CD8-positive, alpha-beta memory T cell (primary cell): ENCODE measurements at places on chromosomes 16 and 17.

DNA sequence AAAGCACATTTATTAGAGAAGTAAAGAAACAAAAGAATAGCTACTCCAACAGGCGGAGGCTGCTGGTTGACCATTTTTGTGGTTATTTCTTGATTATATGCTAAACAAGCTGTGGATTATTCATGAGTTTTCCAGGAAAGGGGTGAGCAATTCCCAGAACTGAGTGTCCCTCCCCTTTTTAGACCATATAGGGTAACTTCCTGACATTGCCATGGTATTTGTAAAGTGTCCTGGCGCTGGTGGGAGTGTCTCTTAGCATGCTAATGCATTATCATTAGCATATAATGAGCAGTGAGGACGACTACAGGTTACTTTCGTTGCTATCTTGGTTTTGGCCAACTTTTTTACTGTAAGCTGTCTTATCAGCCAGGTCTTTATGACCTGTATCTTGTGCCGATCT is 12.2 kb upstream of the HS3ST4 start:
- no peaks in the 10 kb centered on the region for H3K27me3 ChIP-seq
- no peaks in the 10 kb centered on the region for H3K36me3 ChIP-seq
- no peak overlapping the region for H3K27ac ChIP-seq
- no peak for DNase-seq
- H3K4me1 ChIP-seq: no peaks in the 10 kb centered on the region

DNA sequence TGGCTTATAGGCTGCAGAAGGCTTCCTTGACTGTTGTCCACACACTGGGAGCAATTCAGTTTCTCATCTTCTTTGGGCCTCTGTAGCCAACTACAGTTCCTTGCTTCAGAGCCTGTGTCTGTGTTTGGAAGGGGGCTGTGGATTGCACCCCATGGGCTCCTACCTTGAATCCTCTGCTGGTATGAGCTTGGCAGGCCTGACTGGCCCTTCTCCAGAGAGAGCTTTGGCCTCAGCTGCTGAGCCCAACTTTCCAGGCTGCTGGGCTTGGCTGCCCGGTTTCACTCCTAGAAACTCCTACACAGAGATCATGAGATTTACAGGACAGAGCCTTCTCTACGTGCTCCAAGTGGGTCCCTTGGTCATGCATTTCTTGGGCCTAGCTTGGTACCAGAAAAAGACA is 354.4 kb downstream of the SNX29 start:
- H3K36me3 ChIP-seq: no peaks in the 10 kb centered on the region
- DNase-seq: no peak
- no peak overlapping the region for H3K4me3 ChIP-seq
- no peak overlapping the region for H3K27ac ChIP-seq

- no peak overlapping the region for H3K4me3 ChIP-seq
- no peaks in the 10 kb centered on the region for H3K36me3 ChIP-seq
- no peaks in the 10 kb centered on the region for H3K4me1 ChIP-seq
- no peak overlapping the region for H3K27ac ChIP-seq
Measured at GRCh38 chr17:44627513-44628242, 28.6 kb upstream of the MEIOC start.

DNA sequence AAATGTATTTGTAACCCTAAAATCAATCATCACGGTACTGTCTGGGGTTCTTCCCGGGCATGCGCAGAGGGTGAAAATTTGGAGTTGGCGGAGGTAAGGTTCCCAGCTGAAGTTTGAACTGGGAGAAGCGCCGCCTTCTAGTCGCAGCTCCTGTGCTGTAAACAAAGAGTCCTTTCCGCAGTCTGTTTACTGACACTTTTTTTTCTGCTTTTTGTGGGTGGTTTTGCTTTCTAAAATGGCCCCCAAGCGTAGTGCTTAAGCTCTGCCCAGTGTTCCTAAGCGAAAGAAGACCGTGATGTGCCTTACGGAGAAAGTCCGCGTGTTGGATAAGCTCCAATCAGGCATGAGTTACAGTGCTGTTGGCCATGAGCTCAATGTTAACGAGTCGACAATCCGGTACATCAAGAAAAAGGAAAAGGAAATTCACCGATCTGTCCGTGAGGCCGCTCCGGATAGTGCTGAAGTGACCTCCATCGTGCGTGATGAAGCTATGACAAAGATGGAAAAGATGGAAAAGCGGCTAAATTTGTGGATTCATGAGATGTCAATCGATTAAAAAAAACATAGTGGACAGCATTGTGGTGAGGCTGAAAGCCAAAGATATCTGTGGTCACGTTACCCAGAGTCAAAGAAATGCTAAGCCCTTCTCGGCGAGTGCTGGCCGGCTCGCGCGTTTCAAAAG is 570 bp upstream of the CFDP1 start:
- peak; percentile 68 for DNase-seq
- peak overlapping the region; percentile 98 for H3K27ac ChIP-seq
- no peaks in the 10 kb centered on the region for H3K36me3 ChIP-seq
- no peaks in the 10 kb centered on the region for H3K27me3 ChIP-seq
- peak overlapping the region; percentile 93 for H3K4me3 ChIP-seq
- peaks cover 12% of the 10 kb centered on the region for H3K4me1 ChIP-seq

DNA sequence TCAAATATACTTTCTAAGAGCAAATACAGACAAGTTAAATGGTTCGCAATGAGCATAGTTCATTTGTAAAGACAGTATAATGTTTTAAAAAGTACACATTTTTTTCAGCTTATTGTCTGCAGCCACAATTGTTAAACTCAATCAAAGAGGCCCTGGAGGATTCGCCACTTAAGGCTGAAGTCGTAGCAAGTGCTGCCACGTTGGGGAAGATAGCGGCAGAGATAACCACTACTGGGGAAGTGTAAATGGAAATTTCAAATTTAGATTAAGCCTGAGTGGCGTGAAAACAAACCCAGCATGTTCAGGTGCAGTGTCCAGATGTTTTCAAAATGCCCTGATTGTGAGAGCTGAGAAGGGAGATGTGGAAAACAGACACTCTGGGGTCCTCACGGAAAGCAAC is 8.4 kb downstream of the PMP22 start:
- peaks cover 13% of the 10 kb centered on the region for H3K4me1 ChIP-seq
- no peak for DNase-seq
- H3K27me3 ChIP-seq: peaks cover 18% of the 10 kb centered on the region
- H3K36me3 ChIP-seq: no peaks in the 10 kb centered on the region

DNA sequence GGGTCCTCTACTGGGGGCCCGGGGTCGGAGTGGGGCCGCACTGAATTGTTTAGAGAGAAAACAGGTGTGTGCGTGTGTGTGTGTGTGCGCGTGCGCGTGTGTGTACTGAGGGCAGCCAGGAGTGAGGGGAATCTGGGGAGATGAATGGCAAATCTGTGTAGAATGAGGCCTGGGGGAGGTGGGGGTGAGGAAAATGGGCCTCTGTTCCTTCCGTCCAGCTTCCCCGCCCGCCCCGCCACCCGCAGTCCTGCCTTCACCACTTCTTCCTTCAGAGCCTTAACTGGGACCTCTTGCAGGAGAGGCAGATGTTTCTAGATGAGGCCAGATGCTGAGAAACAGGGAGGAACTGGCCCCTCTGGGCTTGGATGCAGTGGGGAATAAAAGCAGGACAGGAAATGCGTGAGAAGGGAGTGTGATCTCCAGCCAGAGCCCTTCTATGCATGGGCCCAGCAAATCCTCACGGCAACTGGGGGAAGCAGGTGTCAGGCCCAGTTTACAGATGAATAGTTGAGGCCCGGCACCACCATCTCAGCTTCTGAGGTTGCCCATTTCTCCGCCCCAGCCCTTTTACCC is 29.7 kb upstream of the NGFR start:
- DNase-seq: no peak
- H3K36me3 ChIP-seq: no peaks in the 10 kb centered on the region
- no peak overlapping the region for H3K4me3 ChIP-seq
- peaks cover 11% of the 10 kb centered on the region for H3K27me3 ChIP-seq
- no peak overlapping the region for H3K27ac ChIP-seq
- H3K4me1 ChIP-seq: no peaks in the 10 kb centered on the region

- no peak for DNase-seq
- no peaks in the 10 kb centered on the region for H3K36me3 ChIP-seq
- H3K27me3 ChIP-seq: no peaks in the 10 kb centered on the region
- H3K4me3 ChIP-seq: no peak overlapping the region
- no peak overlapping the region for H3K27ac ChIP-seq
Measured at GRCh38 chr16:53980675-53981074, 276.7 kb downstream of the FTO start.

DNA sequence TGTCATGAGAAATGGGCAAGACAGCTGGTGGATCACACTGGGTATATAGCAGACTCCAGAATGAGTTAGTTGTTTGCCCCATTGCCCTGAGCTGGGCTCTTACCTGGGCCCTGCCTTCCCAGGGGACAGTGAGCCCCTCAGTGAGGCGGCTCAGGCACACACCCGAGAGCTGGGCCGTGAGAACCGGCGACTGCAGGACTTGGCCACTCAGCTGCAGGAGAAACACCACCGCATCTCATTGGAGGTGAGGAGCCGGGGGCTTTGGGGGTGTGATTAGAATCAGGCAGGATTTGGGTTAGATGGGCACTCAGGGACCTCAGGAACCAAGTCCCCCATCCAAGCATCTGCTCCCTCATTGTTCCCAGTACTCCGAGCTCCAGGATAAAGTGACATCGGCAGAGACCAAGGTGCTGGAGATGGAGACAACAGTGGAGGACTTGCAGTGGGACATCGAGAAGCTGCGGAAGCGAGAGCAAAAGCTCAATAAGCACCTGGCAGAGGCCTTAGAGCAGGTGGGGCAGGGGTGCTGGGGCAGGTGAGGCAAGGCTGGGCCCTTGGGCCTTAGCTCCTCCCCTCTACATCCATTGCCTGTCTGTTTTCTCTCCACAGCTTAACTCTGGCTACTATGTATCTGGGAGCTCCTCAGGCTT is 2.8 kb downstream of the RNF40 start:
- peaks cover 66% of the 10 kb centered on the region for H3K36me3 ChIP-seq
- no peak overlapping the region for H3K4me3 ChIP-seq
- no peak for DNase-seq
- peaks cover 43% of the 10 kb centered on the region for H3K4me1 ChIP-seq
- no peaks in the 10 kb centered on the region for H3K27me3 ChIP-seq
- no peak overlapping the region for H3K27ac ChIP-seq

- H3K27me3 ChIP-seq: no peaks in the 10 kb centered on the region
- peak overlapping the region; percentile 89 for H3K27ac ChIP-seq
- H3K36me3 ChIP-seq: peaks cover 3% of the 10 kb centered on the region
- peaks cover 26% of the 10 kb centered on the region for H3K4me1 ChIP-seq
Measured at GRCh38 chr16:15650698-15651171, 690 bp downstream of the NDE1 start.

DNA sequence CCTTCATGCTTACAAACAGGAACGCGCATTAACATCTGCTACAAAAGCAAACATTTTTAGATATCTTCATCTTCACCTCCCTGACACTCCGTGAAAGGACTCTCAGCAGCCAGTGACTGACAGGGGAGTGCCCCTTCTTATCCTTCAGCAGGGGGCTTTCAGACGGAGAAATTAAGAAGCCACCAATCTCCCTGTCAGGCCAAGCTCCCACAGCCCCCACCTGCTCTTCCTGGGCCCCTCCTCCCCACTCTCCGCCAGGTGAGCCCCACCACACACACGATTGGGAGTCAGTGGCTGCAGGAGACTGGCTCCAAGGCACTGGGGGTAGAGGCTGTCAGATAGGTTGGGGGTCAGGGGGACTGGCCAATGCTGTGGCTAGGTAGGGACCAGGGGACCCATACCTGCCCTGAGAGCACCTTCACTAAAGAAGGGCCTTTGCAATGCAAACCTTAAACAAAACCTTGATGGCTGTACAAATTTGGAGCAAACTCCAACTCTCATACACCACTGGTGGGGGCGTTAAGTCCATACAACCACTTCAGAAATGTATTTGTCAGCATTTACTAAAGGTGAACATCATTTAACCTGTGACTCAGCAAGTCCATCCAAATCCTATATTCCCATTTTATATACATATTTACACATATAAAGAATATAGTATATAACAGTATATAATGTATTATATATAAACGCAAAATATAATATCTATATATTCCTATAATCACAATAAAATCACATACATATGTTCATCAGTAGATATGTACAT is 232.2 kb downstream of the ZNF423 start:
- no peaks in the 10 kb centered on the region for H3K4me1 ChIP-seq
- H3K36me3 ChIP-seq: no peaks in the 10 kb centered on the region

DNA sequence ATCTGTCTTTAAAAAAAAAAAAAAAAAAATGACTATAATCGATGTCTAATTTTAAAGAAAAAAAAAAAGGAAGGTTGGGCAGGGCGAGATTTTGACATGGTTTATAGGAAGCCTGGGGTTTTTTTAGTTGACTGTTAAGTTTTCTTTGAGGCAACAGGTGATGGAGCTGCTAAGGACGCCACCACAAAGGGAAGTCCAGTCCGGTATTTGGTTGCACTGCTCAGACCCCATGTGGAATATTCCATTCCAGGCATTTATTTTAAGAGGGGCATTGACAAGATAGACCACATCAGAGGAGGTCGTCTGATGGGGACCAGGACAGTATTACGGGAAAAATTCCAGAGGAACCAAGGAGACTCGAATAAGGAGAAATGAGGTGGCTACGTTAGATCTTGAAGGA is 168.4 kb downstream of the CCDC182 start:
- no peak overlapping the region for H3K4me3 ChIP-seq
- H3K36me3 ChIP-seq: no peaks in the 10 kb centered on the region
- no peak for DNase-seq
- no peak overlapping the region for H3K27ac ChIP-seq

DNA sequence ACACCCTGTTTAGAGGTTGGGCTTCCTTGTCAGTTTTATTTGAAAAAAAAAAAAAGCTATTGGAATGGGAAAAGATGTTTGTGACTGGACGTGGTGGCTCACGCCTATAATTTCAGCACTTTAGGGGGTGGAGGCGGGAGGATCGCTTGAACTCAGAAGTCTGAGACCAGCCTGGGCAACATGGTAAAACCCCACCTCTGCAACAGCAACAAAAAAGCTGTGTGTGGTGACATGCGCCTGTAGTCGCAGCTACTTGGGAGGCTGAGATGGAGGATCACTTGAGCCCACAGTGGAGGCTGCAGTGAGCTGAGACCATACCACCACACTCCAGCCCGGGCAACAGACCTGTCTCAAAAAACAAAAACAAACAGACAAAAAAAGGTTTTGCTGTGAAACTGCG is 66.1 kb upstream of the SIAH1 start:
- no peak for DNase-seq
- H3K4me3 ChIP-seq: no peak overlapping the region
- no peaks in the 10 kb centered on the region for H3K36me3 ChIP-seq
- no peaks in the 10 kb centered on the region for H3K27me3 ChIP-seq

- no peaks in the 10 kb centered on the region for H3K27me3 ChIP-seq
- H3K4me1 ChIP-seq: no peaks in the 10 kb centered on the region
- DNase-seq: no peak
- no peaks in the 10 kb centered on the region for H3K36me3 ChIP-seq
- no peak overlapping the region for H3K27ac ChIP-seq
- no peak overlapping the region for H3K4me3 ChIP-seq
Measured at GRCh38 chr17:32566303-32566702, 79.5 kb downstream of the CDK5R1 start.

DNA sequence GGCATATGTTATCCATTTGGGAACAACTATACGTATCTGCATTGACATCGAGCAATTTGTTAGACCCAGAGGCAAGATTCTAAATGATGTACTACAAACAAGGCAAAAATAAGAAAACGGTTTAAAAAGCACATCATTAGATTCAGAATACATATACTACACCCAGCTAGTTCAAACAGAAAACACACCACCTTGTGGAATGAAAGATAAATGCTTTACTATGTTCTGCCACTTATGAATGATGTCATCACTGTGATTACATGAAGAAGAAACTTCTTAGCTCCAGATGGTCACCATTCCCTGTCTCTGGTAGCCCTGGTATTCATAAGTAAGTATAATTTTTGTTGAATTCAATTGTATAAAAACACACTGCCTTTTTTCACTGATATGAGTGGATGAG is 7.8 kb downstream of the NACA2 start:
- no peak overlapping the region for H3K4me3 ChIP-seq
- H3K27ac ChIP-seq: no peak overlapping the region
- H3K27me3 ChIP-seq: no peaks in the 10 kb centered on the region
- H3K36me3 ChIP-seq: no peaks in the 10 kb centered on the region
- DNase-seq: no peak
